ENCODE measurements at places on chromosomes 2 and 18.

DNA sequence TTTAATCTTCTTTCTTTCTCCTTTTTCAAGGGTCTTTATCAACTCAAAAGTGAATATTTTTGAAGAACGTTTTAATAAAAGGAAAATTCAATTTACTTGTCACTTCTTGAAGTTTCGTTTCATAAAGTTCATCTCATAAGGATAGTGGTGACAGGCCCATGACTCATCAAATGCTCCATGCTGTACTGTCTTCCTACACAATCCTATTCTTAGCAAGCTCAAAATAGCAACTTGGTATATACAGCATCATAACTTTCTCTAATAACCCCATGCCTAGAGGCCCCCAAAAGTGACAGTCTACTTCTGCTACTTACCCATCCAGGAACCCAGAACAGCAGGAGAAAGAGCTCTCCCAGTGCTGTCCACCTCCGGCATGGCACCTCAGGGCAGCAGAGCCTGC lies 7.7 kb downstream of the FBXO15 start:
- DNase-seq = no peak

GRCh38 chr2:13414897-13415296 lies 698.2 kb downstream of the TRIB2 start:
- DNase-seq = no peak

- no peak for DNase-seq
These were observed 85.5 kb downstream of the PMAIP1 start for GRCh38 chr18:59985289-59985688.

GRCh38 chr2:145256551-145256950 lies 736.6 kb upstream of the ZEB2 start:
- DNase-seq = no peak

- DNase-seq = no peak
These were observed 1.2 kb upstream of the ARHGAP28 start for GRCh38 chr18:6728331-6728730.

Measured in T-helper 22 cell (primary cell).